G401 (cell line): ENCODE measurements at places on chromosomes 2 and 18. TPM values are rescaled to one million over a fixed set of nuclear protein-coding genes. Genes with fewer than 3 reads are reported as not detected.

- no peak for DNase-seq
These were observed 102.0 kb downstream of the RIT2 start for GRCh38 chr18:43013486-43013885.

- peak; percentile 24 for DNase-seq
These were observed 313.9 kb downstream of the CELF4 start for GRCh38 chr18:37251679-37252078.

- no peak for DNase-seq
These were observed 1.8 kb upstream of the BCL11A start for GRCh38 chr2:60555066-60555782.

- DNase-seq, result no peak
These were observed 40.3 kb downstream of the CYB5A start for GRCh38 chr18:74251297-74252038.

GRCh38 chr2:144521686-144522085 lies 1.8 kb upstream of the ZEB2 start:
- no peak for DNase-seq

DNA sequence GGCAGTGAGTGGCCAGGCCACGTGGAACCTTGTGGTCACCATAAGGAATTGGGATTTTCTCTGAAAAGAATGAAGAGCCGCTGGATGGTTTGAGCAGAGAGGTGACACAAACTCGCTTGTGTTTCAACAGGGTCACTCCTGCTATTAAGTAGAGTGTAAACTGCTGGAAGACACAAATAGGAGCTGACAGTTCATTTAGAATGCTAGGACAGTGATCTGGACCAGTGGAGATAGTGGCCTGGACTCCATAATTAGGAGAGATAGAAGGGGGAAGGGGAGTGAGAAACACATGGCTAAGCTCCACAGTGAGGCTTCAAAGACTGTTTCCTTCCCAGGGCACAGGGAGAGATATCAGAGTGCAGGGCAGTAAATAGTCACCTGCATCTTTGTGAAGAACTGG lies 381.1 kb upstream of the ST6GAL2 start:
- no peak for DNase-seq

GRCh38 chr18:6069103-6069502 lies 173.8 kb upstream of the TMEM200C start:
- no peak for DNase-seq

DNA sequence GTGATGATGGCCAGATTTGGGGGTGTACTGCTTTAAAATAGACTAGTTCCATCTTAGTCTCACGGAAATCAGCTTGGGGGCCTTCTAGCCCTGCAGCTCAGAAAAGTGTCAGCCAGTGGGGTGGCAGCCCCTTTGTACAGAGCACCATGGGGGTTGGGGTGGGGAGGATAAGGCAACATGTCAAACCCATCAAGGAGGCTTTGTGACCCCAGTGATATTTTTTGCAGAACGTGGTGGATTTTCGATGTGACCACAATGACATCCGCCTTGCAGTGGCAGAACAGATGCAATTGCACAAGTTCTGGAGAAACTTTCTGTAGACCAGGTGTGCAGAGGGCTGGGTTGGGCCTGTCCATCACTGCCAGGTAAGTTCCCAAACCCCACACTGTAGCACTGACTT lies 3.0 kb upstream of the CD8A start:
- DNase-seq, result no peak

DNA sequence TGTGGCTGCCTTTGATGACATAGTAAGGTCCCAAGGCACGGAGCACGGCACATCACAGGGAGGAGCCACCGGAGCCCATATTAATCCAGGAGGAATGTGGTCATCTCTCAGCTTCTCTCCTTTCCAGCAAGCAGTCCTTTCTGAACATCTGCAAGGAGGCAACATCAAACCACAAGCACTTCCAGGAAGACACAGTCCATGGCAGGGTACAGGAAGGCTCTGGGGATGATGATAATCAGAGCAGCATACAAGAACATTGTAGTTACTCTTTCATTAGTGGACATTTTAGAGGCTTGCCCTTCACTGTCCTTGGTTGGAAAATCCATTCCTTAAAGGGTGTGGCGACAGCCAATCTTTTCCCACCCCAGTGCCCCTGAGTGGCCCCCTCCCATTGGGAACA lies 31.1 kb downstream of the YPEL5 start:
- DNase-seq, result no peak

- DNase-seq, result no peak
These were observed 182.0 kb downstream of the ZBTB7C start for GRCh38 chr18:48227206-48227605.

- no peak for DNase-seq
These were observed 614.2 kb upstream of the CDH2 start for GRCh38 chr18:28791101-28791500.

DNA sequence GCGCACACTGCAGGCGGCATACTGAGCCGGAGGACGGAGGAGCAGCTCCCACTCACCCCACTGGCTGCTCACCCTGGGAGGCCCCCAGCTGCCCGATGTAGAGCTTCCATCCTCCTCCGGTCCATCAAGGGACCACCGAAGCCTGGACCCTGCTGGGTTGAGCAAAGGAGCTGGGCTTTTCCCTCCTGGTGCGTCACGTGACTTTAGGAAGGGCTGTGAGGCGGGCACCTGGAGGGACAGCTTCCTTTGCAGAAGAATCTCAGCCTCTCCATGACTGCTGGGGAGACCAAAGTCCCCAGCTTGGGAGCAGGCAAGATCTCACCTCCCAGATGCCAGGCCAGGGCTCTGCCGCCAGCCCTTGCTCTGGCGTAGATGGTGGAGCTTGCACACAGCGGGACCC lies 102.7 kb downstream of the TWIST2 start:
- no peak for DNase-seq

DNA sequence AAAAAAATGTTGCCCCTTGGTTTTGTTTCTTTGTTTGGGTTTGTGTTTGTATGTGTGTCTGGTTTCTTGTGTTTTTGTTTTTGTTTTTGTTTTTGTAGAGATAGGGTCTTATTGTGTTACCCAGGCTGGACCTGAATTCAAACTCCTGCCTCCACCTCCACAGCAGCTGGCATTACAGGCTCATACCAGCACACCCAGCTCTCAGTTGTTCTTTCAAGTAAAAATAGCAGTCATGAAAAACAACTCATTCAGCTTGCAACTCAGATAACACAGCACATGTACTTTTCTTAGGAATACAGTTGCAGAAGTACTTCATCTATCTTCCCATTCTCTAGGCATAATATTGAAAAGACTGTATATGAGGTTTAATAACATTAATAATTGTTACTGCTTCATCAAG lies 37.0 kb downstream of the ZC3H8 start:
- DNase-seq, result no peak

GRCh38 chr2:138699421-138699820 lies 80.8 kb downstream of the NXPH2 start:
- DNase-seq, result no peak

DNA sequence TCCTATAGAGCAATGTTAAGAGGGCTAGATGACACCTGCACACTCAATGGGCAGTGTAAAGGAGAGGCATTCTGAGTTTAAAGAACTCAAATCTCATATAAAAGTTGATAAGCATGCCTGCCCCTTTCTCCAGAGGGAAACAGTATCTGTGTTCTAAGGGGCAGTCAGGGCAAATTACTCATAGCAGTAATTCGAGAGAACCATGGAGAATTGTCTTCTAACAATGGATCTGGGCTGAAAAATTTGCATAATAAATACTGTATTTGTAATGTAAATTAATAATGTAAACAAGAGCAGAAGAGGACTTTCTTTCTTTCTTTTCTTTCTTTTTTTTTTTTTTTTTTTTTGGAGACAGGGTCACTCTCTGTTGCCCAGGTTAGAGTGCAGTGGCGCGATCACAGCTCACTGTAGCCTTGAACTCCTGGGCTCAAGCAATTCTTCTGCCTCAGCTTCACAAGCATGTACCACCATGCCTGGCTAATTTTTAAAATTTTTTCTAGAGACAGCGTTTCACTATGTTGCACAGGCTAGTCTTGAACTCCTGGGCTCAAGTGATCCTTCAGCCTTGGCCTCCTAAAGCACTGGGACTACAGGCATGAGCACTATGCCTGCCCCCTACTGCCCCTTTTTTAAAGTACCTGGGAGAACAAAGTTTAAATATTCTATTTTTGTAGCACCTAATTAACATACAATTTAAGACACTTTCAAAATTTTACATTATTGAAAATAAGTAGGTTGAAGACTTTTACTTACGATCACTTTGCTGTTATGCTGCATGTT lies 70.6 kb downstream of the OTX1 start:
- DNase-seq, result no peak

DNA sequence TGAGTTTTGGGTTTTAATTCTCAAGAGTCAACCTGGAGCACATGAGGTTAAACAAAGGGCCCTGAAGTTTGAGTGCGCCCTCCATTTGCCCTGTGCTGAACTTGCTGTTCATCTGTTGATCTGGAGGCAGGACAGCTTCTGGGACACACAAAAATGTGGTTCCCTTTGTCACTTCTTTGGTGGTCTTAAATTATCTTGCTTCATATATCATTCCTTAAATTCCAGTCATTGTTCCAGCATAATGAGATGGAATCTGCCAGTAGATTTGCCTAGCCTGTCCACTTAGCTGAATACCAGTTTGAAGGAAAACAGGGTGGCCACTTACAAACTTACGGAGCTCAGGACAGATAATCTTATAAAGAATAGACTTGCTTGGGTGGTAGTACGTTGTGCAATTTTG lies 916 bp downstream of the CETN1 start:
- no peak for DNase-seq

GRCh38 chr2:182649316-182649715 lies 66.7 kb upstream of the DNAJC10 start:
- peak; percentile 59 for DNase-seq

GRCh38 chr2:97924194-97924593 lies 71.6 kb downstream of the TMEM131 start:
- no peak for DNase-seq

DNA sequence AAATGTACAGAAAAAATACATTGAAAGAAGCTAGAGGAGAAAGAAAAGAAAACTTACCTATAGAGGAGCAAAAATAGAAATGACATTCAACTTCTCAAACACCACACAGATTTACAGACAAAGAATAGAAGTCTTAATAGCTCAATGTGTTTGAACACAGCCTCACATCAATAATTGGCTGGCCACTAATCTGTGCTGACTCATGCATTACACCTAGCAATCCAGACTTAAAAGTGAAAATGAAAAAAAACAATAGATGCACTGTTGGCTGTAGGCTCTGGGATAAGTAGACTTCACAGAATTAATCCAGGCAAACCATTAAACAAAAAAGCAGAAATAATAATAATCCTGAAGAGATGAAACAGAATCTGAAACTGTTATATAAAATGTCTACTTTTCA lies 961.3 kb upstream of the CELF4 start:
- no peak for DNase-seq

GRCh38 chr2:29687121-29687520 lies 234.3 kb downstream of the ALK start:
- DNase-seq, result no peak

GRCh38 chr2:218860950-218861381 lies 1.4 kb downstream of the WNT6 start:
- peak; percentile 38 for DNase-seq

DNA sequence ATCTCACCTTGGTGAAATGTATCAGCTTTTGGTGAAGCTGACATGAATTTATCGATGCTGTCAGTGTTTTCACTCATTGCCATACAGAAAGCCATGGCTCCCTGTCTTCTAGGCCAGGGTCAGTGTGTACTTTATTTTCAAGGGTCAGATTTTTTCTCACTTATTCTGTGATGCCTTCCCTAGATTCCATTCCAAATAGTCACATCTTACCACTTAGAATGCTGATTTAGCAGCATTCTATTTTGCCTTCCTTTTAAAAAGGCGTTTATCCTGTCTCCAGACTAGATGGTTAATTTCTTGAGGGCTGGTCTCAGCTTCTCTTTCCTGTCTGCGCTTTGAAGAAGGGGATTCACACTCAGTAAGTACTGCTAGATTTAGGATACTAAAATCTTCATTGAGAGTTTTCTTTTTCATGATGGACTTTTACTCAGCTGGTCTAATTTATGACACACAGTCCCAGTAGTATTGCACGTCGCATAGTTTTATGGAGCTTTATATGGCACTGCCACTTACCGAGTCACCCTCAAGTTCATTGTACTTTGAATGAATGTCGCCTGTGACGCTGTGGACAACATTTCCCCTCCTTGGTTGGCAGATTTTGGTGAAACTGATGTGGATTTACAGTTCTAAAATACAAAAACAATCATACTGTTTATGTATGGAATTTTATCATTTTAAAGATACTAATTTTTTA lies 194.0 kb downstream of the ZNF407 start:
- DNase-seq, result no peak

GRCh38 chr2:85950743-85951142 lies 62.0 kb upstream of the ST3GAL5 start:
- DNase-seq, result no peak

- peak; percentile 10 for DNase-seq
These were observed 47.6 kb upstream of the GPC1 start for GRCh38 chr2:240387669-240388358.

GRCh38 chr2:110843496-110843895 lies 111.1 kb downstream of the ACOXL start:
- no peak for DNase-seq

DNA sequence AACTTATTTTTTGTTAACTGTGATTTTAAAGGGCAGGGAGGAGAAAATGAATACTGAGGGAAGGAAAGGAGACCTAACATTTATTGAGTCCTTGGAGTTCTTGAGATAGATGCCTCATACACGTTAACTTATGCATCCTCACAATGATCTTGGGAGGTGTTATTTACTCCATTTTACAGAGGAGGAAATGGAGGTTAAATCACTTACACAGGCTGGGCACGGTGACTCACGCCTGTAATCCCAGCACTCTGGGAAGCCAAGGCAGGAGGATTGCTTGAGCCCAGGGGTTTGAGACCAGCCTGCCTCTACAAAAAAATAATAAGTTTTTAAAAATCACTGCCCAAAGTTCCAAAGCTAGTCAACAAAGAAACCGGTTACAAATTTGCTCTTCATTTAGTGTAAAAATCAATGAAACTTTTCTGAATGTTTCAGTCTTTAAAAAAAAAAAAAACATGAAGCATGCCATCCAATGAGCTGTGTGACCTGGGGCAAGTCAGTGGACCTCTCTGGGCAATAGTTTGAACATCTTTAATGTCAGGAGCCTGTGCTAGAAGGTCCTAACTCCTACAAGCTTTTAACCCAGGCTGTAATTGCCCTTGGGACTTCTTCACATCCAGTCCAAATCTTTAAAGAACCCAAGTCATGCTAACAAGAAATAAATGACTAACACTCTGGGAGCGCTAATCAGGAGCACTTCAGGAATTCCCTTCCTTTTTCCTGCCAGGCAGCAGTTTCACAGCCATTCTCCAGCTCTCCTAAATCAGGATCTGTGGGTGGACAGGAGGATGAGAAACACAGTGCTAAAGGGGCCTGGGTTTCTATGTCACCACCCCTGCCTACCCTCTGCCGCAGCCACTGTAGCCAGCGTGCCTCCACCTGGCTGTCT lies 176.4 kb downstream of the TMEM247 start:
- DNase-seq, result no peak

The MRPS9 gene
- total RNA-seq, result 54.3 and 58.2 TPM in 2 replicates

The UGT1A3 gene
- total RNA-seq, result not detected in 2 replicates

The C2orf78 gene
- total RNA-seq, result 0.07 TPM in 1 of 2 replicates, not detected in the other

The SPRED2 gene
- 4.1 and 7.5 TPM in 2 replicates for total RNA-seq

The CDK15 gene
- total RNA-seq, result not detected in 2 replicates

The SIX3 gene
- total RNA-seq, result not detected in 2 replicates

The HRH4 gene
- not detected in 2 replicates for total RNA-seq

The R3HDM1 gene
- total RNA-seq, result 15.1 and 16.6 TPM in 2 replicates

The UGT1A9 gene
- not detected in 2 replicates for total RNA-seq

The PLB1 gene
- under 0.01 and 2.4 TPM in 2 replicates for total RNA-seq

The CXCR1 gene
- not detected in 2 replicates for total RNA-seq

The C18orf54 gene
- 7.9 and 9.9 TPM in 2 replicates for total RNA-seq
